AG04450 (cell line): ENCODE measurements at places on chromosomes 5 and 9.
A peak's percentile ranks its signal among the peaks of the same experiment; 100 is the strongest.

DNA sequence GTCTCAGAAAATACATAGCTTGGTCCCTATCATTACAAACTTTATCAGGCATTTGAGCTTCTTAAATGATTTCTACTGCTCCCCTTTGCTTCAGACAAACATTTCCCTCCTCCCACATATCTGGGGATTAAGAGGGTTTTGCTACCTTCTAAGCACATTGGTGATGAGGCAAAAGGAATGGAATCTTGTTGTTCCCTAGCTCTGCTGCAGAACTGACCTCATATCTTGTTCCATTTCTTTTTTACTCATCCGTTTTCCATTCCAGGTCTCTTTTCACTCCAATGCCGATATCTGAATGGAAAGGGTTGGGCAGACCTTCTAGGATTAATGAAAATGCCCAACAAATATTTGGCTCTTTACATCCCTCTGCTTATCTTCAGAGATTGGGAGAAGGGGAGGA lies 444.6 kb downstream of the ZNF608 start:
- DNase-seq, result peak; percentile 59

DNA sequence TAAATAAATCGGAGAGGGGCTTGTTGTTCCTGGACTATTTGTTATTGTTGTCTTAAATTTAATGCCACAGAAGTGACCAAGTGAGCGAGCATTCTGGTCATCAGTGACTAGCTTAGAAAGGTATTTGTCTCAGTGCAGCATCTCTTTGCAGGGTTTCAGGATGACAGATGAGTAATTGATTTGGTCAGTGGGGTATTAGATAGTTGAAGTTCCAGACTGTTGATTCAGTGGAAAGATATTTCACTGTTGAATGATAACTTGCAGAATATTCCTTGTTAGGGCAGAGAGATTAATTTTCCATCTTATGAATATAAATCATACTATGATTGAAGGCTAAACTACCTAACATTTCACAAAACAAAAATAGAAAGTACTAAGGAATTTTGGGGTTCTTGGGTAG lies 122.4 kb downstream of the TRIO start:
- peak; percentile 78 for DNase-seq

DNA sequence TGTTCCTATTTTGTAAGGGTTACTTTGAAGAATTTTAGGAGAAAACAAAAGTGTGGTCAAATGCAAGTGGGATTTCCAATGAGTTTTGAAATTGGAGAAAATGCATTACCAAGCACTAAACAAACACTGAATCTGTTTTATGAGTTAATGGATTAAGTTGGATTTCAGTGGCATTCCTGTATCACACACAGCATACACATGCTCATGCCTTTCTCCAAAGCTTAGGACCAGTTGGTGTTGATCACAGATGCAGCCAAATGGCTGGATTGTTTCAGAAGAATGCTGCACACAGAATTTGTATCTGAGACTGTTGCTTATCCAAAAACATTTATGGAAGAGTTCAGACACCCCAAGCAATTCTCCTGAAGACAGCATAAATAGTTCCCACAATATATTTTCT lies 611.1 kb downstream of the ACTL7B start:
- DNase-seq, result no peak

GRCh38 chr5:8188874-8189565 lies 320.1 kb downstream of the MTRR start:
- DNase-seq, result no peak

- DNase-seq, result no peak
Measured at GRCh38 chr5:39587675-39588074, 162.9 kb upstream of the DAB2 start.

GRCh38 chr5:162916368-162916767 lies 521.0 kb upstream of the CCNG1 start:
- no peak for DNase-seq

- DNase-seq, result no peak
Measured at GRCh38 chr5:943201-943917, 50.7 kb downstream of the TRIP13 start.

DNA sequence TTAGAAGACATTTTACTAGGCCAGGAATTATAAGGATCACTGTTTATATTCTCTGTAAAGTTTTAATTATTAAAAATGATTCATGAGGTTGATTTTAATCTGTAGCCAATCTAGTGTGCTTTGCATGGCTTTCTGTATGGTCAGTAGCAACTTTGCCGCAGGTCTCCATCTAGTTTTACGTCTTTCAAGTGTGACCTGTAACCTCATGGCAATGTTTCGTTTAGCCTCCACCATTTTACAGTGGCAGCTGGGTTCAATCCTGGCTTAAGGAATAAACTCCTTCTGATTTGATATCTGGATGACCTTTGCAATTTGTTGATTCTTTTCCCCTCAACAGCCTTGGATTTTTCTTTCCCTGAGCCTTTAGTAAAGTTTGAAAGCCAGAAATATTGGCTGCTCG lies 434.5 kb upstream of the CDH9 start:
- DNase-seq, result no peak

- no peak for DNase-seq
Measured at GRCh38 chr9:111896942-111897600, 457 bp downstream of the UGCG start.

DNA sequence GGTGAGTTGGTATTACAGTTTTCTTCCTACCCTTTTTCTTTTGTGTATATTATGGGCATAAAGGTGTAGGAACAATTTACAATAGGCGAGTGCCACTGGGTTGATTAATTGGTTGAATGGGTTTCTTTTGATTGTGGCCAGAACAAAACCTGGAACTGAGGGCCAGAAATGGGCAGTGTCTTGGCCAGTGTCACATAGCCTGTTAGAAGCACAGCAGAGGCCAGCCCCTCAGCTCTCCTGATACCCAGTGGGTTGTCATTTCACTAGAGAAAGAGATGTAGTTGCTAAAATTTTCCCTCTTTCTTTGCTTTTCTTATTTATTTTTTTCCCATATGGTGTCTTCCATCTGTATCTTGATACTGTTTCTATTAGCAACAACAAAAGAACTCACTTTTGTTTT lies 38.8 kb upstream of the SEMA6A start:
- no peak for DNase-seq

DNA sequence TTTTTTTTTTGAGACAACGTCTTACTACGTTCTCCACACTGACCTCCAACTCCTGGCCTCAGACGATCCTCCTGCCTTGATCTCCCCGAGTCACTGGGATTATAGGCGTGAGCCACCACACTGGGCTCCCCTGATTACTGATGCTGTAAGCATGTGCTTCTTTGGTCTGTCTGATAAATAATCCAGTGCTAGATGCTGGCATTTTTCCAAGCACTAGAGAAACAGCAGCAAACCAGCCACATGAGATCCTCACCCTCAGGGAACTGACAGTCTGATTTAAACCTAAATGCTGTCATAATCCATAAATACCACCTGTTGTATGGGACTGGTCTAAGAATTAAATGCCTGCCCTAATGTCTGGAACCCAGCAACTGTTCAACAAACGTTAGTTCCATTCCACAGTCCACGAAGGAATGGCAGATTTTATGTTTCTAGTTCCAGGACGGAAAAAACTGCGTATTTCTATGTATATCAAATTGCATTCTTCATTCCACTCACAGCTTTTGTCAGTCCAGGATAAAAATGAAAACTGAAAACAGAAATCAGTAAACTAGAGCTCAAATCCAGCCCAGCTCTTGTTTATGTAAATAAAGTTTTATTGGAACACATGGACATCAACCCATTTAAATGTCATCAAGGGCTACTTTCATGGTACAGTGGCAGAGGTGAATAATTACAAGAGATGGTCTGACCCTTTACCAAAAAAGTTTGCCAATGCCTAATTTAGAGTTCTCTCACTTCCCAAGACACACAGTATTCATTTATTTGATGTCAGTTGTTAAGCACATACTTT lies 20.1 kb downstream of the SLC35D2 start:
- DNase-seq, result no peak

GRCh38 chr5:39569857-39570256 lies 145.1 kb upstream of the DAB2 start:
- no peak for DNase-seq

GRCh38 chr5:81359108-81359507 lies 34.8 kb downstream of the ACOT12 start:
- DNase-seq, result no peak

GRCh38 chr9:130993303-130994030 lies 15.5 kb upstream of the LAMC3 start:
- DNase-seq, result no peak

GRCh38 chr5:68350176-68350575 lies 134.6 kb downstream of the PIK3R1 start:
- DNase-seq, result no peak

DNA sequence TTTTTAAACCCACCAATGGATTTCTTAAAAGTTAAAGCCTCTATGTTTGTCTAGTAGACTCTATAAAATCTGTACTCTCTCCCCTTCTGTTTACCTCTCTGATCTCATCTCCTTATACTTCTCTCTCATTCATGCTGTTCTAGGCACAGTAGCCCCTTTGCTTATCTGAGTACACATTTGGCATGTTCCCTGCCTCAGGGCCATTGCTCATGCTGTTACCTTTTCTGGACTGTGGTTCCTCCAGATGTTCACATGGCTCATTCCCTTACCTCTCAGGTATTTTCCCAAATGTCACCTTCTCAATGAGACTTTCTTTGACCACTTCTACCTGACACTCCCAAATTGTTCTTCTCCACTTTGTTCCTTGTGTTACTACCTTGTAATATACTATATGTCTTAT lies 176.1 kb downstream of the CWC27 start:
- no peak for DNase-seq

- peak; percentile 71 for DNase-seq
Measured at GRCh38 chr5:109411627-109412026, 1.9 kb upstream of the PJA2 start.

- no peak for DNase-seq
Measured at GRCh38 chr9:118446943-118447639, 742.9 kb downstream of the TLR4 start.

DNA sequence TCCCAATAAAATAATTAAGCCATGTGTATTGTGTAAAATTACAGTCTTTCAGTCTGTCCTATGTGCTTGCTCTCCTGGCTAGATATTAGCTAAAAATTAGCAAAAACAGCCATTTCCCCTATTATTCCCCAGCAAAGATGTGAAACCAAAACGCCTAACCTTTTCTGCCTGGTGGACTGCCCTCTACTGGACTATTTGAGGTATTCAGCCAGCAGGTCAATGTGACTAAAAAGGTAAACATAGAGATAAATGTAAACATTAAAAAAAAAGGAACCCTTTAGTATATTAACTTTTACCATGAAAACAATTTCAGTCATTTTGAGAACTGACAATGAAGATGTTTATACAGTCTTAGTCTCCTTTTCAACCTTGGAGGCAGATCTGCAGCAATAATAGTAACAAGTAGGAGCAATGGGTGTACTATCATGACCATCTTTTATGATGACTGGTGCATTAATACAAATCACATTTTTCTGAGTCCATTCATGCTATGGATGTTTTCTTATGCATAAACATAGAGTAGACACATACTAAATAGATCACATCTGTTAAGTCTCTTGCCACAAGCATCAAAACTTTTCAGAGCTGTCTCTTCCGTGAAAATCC lies 10.1 kb downstream of the ATG12 start:
- no peak for DNase-seq

DNA sequence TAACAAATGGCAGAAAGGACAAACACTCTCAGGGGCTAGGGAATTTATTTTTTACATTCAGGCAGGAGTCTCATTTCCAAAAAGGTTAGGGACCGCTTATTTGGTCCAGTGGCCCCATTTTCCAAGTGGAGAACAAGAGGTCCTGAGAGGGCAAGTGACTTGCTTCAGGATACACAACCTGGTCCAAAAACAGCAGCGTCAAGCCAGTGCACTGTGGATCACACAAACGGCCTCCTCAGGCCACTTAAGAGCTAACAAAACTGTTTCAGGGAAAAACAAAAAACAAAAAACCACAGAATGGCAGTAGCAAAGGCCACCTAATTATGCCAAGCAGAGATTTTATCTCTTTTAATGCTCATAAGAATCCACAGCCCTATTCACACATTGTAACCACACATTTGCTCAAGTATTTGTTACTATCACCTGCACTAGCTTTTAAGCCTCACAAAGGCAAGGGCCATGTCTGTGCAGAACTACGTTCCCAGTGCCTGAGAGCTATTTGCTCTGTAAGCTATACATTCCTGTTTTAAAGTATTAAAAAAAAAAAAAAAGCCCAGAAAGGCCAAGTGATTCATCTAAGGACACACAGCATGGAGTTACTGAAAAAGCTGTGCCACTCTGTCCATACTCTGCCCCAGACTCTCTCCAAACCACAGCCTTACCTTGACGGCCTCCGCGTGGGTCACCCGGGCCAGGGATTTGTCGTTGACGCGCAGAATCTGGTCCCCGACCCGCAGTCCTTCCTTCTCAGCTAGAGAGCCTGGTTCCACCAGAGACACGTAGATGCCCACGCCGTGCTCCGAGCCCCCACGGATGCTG lies 1.5 kb downstream of the WHRN start:
- no peak for DNase-seq

DNA sequence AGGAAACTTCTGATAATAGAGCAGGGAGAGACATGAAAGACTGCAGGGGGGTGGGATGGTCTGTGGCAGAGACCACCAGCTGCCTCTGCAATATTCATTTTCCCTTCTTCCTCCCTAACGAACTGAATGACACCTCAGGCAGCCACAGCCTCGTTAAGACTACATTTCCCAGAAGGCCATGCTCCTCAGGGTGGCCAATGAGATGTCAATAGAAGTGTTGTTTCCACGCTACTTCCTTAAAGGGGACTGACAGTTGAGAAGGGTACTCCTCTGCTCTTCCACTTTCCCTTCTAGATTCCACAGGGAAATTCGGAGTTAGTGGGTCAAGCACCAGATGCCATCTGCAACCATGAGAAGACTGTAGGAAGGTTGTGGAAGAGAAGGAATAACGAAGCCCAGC lies 52.0 kb upstream of the DAPK1 start:
- DNase-seq, result no peak

- DNase-seq, result no peak
Measured at GRCh38 chr9:131838530-131839280, 98.8 kb upstream of the RAPGEF1 start.

- DNase-seq, result no peak
Measured at GRCh38 chr5:14032918-14033317, 88.4 kb upstream of the DNAH5 start.

GRCh38 chr5:139863855-139864558 lies 68.4 kb downstream of the PSD2 start:
- peak; percentile 15 for DNase-seq

DNA sequence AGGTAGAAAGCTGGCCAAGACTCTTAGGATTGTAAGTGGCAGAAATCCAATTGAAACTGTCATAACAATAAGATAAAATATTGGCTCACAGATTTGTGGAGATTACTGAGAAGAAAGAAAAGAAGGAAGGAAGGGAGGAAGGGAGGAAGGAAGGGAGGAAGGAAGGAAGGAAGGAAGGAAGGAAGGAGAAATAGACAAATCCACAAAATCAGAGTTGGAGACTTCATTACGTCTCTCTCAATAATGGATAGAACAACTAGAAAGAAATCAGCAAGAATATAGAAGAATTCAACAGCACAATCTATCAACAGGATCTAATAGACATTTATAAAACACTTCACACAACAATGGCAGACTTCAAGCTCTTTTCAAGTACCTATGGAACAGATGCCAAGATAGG lies 17.9 kb upstream of the PAM start:
- DNase-seq, result no peak

DNA sequence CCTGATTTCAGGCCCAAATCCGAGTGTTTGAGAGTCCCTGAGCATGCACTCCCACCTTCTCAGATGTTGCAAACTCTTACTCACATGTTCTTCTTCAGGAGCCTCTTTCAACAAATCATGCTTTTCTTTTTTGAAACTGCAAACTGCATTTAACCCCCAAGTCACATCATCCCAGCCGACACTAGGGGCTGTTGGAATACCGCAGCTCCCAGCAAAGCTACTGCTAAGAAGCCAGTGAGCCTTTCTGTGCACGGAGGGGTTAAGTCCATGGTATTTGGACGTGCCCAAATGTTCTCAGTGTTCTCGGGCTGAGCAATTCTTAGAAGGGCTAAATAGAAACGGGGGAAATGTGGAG lies 282.9 kb downstream of the NFIB start:
- DNase-seq, result peak; percentile 3
